ENCODE measurements at places on chromosomes 3 and 15. TPM values are rescaled to one million over a fixed set of nuclear protein-coding genes. Genes with fewer than 3 reads are reported as not detected.

The CPEB1 gene
- 18.5 TPM for total RNA-seq

The RGMA gene
- total RNA-seq = 6.2 TPM

The SNUPN gene
- 17.0 TPM for total RNA-seq

The GCSAM gene
- not detected for total RNA-seq

The BRPF1 gene
- 19.5 TPM for total RNA-seq

The SLC12A8 gene
- 4.4 TPM for total RNA-seq

The GNAT1 gene
- not detected for total RNA-seq

The TMEM212 gene
- total RNA-seq = not detected

The C15orf40 gene
- total RNA-seq = 15.3 TPM

- peak; percentile 47 for DNase-seq
Observed at GRCh38 chr3:103218793-103219192, 784.0 kb downstream of the ZPLD1 start.

DNA sequence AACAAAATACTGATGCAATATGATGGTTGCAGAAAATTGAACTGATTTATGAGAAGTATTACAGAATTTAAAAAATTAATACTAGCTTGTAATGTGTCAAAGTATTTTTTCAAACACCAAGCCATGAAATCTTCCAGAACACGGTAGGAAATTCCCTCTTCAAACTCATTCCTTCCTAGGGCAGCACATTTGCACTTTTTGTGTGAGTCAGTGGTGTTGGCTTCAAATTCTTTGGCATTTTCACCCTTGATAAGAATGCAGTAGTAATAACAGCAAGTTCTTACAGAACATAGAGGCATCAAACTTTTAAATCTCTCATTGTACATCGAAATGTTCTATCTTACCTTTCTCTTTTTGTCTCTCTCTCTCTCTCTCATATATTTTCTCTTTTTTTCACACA lies 191.8 kb downstream of the CGGBP1 start:
- peak; percentile 2 for DNase-seq

DNA sequence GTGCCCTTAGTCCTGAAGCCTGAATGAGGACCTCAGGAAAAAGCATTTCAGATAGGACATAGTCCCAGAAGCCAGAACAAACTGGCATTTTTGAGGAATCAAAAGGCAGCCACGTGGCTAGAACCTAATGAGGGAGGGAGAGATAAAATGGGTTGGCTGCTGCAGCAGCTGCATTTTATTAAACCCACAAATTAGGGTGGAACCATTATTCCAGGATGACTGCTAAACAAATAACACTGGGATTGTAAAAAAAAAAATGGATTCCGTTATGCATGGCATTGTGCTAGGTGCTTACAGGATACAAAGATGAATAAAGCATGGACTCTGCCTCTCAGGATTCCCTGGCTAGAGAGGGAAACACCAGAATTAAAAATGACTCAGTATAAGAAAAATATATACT lies 141.5 kb downstream of the SATB1 start:
- peak; percentile 4 for DNase-seq

DNA sequence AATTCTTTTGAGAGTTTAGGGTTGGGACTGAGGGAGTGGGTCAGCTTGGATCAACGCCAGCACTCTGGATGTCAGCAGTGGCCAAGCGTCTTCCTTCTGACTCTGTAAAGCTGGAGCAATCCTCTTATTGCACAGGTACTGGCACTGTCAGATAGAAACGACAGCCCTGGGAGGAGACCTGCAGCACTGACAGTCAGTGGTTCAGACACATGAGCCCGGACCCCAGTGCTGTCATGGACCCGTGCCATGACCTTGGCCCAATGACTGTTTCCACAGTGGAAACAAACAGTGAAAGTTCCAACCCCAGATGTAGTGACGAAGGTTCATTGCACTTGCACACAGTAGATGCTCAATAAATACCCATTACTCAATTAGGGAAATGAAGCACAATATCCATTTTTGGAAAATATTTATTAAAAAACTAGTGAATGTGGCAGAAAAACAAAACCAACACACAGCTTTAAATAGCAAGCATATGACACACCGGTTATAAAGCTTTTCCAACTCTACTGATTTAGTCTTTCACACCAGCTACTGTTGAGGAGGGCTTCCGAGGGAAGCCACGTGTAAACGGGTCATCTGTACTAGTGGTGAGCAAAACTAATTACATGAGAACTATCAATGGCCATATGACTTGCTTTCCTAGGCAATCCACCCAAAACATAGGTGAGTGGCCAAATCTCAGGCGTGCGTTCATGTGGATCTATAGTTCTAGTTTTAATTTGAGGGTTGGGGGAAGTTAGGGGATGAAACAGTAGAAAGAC lies 22.1 kb downstream of the SIAH2 start:
- no peak for DNase-seq

GRCh38 chr15:76936671-76937070 lies 5.1 kb downstream of the RCN2 start:
- DNase-seq = no peak

GRCh38 chr15:51108933-51109550 lies 14.3 kb upstream of the TNFAIP8L3 start:
- DNase-seq = peak; percentile 100

DNA sequence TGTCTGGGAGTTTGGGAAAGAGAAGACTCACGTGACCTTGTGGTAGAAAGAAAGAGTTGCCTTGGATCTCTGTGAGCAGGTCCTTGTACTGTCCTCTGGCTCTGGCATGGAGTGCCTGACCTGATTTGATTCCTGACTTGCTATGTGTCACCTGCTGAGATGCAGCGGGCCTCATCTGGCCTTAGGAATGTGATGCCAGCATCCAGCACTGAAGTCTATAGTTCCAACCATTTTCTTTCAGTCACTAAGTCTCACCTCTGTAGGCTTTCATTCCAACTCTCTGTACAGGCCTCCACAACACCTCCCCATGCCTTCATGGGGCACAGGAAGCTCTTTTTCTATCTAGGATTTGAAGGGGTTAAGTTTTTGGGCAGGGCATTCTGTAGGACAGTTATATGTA lies 12.1 kb upstream of the OXSR1 start:
- DNase-seq = no peak

DNA sequence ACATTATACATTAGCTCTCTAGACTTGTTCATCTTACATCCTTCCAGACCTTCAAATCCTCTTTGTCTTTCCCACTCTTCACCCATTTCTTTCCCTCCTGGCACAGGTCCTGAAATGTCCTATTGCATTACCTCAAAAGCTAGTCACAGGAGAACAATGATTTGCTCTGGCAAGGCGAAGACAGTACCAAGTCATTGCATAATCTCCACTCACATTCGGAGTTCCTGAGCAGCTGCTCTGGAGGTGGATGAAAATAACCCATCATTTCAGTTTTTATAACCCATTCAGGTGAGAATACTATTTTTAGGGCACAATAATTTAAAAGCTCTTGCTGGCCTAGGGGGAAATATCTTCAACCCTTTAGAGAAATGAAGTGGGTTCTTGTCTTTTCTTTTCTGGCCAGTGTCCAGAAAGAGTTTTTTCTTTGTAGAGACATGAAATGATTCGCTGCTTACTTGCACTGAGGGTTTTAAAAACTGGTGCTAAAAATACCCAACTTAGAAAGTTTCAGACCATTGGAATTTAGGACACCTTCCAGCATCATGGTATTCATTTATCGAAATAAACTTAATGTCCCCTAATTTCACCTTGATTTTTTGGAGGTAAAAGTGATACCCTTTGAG lies 23.4 kb upstream of the DYNC1LI1 start:
- DNase-seq = peak; percentile 53

DNA sequence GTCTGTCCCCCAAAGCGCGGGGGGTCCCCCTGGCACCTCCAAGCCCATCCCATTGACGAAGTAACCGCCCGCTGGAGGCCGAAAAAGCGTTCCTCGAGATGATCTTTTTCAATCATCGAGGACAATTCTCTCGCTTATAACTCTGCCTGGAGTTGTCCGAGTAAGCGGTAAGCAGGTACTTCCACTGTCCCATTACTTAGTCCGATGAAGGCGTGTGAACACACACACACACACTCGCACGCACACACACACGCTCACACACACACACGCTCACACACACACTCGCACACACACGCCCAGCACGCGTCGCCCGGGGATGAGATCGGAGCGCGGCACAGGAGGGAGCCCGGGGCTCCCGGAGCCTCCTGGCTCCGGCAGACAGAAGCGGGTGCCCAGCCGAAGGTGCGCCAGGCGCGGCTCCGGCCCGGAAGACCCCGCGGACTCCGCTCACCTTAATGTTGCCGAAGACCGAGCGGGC lies 430 bp downstream of the SLCO2A1 start:
- peak; percentile 35 for DNase-seq

GRCh38 chr15:73361337-73361736 lies 7.4 kb downstream of the HCN4 start:
- DNase-seq = no peak

DNA sequence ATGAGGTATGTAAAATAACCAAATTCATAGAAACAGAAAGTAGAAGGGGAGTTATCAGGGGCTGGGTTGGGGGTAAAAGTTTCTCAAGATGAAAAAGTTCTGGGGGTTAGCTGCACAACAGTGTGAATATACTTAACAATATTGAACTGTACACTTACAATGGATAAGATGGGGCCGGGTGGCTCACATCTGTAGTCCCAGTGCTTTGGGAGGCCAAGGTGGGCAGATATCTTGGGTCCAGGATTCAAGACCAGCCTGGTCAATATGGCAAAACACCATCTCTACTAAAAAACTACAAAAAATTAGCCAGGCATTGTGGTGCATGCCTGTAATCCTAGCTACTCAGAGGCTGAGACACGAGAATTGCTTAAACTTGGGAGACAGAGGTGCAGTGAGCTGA lies 274.3 kb downstream of the TJP1 start:
- DNase-seq = no peak

DNA sequence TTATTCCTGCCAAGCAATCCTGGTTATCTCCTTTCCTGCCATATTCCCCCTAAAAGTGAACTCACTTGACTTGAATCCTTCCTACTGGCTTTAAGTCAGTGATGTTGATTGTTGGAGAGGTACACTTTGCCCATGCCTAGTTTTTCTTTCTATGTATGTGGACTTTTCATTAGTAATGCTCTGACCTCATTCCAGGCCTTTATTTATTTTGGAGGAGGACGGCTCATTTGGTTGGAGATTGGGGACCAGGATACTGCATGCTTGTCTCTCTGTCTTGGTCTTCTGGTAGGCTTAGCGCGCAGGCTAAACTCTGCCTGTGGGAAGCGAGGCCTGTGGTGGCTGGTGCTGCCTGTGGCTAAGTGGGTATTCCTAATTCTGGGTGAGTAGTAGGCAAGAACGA lies 29.1 kb upstream of the MTMR10 start:
- DNase-seq = peak; percentile 26

GRCh38 chr3:22451501-22451900 lies 700.5 kb upstream of the ZNF385D start:
- no peak for DNase-seq

DNA sequence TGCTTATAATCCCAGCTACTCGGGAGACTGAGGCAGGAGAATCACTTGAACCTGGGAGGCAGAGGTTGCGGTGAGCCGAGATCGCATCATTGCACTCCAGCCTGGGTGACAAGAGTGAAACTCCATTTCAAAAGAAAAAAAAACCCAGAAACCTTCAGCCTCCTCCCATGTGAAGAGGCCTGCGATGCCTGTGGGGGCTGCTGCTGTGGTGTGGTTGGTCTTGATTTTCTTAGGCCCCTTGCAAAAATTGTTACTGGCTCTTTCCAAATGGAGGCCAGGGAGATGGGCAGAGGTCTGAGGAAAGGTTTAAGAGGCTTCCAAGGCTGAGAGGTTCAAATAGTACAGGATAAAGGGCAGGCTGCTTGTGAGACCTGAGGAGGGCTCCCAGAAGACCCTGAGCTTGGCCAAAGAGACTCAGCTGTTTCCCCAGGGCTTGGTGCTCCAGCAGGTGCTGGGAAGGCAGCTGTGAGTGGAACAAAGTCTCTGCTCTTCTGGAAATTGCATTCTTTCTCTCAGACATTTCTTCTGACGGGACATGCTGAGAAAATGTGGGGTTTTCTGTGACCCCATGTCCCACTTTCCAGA lies 18.4 kb downstream of the GCSAM start:
- DNase-seq = no peak

- DNase-seq = no peak
Observed at GRCh38 chr3:185880600-185880999, 55.8 kb upstream of the IGF2BP2 start.

DNA sequence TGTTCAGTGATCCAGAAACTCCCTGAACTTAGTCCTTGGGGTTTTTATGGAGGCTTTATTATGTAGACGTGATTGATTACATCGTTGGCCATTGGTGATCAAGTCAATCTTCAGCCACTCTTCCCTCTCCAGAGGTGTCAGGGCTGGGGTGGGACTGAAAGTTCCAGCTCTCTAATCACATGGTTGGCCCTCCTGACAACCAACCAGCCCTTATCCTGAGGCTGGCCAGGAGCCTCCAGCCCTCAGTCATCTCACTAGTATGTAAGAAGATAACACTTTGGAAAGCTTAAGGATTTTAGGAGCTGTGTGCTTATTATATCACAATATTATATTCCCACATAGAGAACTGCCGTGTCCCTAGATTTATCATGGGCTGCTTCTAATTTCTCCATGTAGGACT lies 142.3 kb downstream of the VPS8 start:
- no peak for DNase-seq

DNA sequence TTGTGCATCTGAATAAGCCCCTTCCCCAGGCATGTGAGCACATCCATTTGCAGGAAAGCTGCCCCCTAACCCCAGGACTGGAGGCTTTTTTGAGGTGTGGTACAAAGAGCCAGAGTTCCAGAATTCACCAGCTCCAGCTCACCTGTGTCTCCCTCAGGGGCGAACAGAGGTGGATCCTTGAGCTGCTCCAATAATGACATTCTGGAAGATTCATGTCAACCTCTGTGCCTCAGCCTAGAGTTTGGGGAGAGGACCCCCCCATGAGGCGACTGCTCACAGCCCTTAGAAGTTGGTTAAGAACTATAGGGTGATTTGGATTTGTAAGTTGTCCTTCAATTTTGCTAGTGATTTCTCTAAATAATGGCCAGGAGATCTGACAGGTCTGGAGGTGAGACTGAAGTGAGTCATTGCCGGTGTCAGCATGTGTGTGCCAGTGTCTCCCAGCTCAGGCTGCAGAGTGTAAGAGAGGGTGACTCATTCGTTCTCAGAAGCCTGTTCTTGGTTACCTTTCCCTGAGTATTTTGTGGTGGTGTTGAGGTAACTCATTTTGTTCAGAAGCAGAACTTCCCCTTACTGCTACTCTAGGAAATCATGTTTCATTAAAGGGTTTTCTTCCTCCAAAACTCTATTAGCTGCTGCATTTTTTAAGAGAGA lies 136.9 kb upstream of the TOPAZ1 start:
- peak; percentile 67 for DNase-seq

- DNase-seq = no peak
Observed at GRCh38 chr15:99021027-99021627, 13.5 kb upstream of the PGPEP1L start.

DNA sequence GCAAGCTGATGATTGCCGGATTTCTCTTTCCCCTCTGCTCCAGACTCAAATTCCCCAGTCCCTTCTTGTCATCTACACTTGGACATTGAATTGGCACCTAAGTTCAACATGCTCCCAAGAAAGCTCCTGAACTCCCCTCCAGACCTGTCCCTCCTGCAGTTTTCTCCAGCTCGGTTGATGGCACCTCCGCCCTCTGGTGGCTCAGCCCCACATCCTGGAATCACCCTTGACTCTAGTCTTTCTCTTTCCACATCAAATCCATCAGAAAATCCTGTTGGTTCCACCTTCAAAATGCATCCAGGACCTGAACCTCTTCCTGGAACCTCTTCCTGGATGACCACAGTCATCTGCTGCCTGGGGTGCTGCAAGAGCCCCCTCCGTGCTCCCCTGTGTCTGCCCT lies 60.1 kb downstream of the RASGRF1 start:
- DNase-seq = no peak

Data from astrocyte (in vitro differentiated cells and primary cell).